ENCODE measurements at places on chromosomes 6 and 20. TPM values are rescaled to one million over a fixed set of nuclear protein-coding genes. Genes with fewer than 3 reads are reported as not detected.

The C6orf141 gene
- total RNA-seq = 1.6 TPM

The FNDC1 gene
- total RNA-seq = 0.46 TPM

The ZFAND3 gene
- 34.4 TPM for total RNA-seq

The GRM1 gene
- total RNA-seq = 26.8 TPM

The FOXP4 gene
- total RNA-seq = 2.1 TPM

The TNF gene
- 0.23 TPM for total RNA-seq

The TRIM15 gene
- total RNA-seq = not detected

The C20orf204 gene
- total RNA-seq = 3.7 TPM

The TFAP2A gene
- 0.46 TPM for total RNA-seq

The RAB5IF gene
- 41.3 TPM for total RNA-seq

The HDGFL1 gene
- total RNA-seq = not detected

The ARHGAP18 gene
- 14.1 TPM for total RNA-seq

The CAP2 gene
- total RNA-seq = 21.2 TPM

The CAPN11 gene
- not detected for total RNA-seq

The MUCL3 gene
- not detected for total RNA-seq

The GTSF1L gene
- not detected for total RNA-seq

The RALGAPB gene
- 49.6 TPM for total RNA-seq

The SRSF12 gene
- 45.0 TPM for total RNA-seq

The BMP2 gene
- 6.7 TPM for total RNA-seq

The CALHM4 gene
- 0.46 TPM for total RNA-seq

The SLC4A11 gene
- not detected for total RNA-seq

The PTCRA gene
- not detected for total RNA-seq

The SIRPB2 gene
- 0.69 TPM for total RNA-seq

The CCM2L gene
- total RNA-seq = 3.7 TPM

The TREM2 gene
- total RNA-seq = 8.5 TPM

The GJA1 gene
- 218 TPM for total RNA-seq

The POU5F1 gene
- total RNA-seq = not detected

The CYP39A1 gene
- 3.7 TPM for total RNA-seq

The TPD52L2 gene
- total RNA-seq = 30.0 TPM

The SERINC3 gene
- total RNA-seq = 116 TPM

The MOXD1 gene
- total RNA-seq = 11.3 TPM

The TRAPPC3L gene
- 0.69 TPM for total RNA-seq

The HCK gene
- total RNA-seq = 5.1 TPM

The GHRH gene
- 2.3 TPM for total RNA-seq

The LRRC1 gene
- 12.5 TPM for total RNA-seq

The HUS1B gene
- 1.4 TPM for total RNA-seq

The PDYN gene
- 35.5 TPM for total RNA-seq

The CLIC1 gene
- 44.1 TPM for total RNA-seq

The XKR7 gene
- total RNA-seq = 10.1 TPM

The SIRT5 gene
- 22.4 TPM for total RNA-seq

The NR2E1 gene
- 11.1 TPM for total RNA-seq

The MYLK2 gene
- 1.6 TPM for total RNA-seq

The SSTR4 gene
- 2.1 TPM for total RNA-seq

The KIFC1 gene
- total RNA-seq = 5.8 TPM

The BPIFB4 gene
- not detected for total RNA-seq

The ZNF318 gene
- 18.2 TPM for total RNA-seq

The ARFGEF3 gene
- 47.3 TPM for total RNA-seq

The VNN1 gene
- total RNA-seq = not detected

Data from diencephalon (tissue), 1 donor.